ENCODE measurements at places on chromosomes 2 and 18.

DNA sequence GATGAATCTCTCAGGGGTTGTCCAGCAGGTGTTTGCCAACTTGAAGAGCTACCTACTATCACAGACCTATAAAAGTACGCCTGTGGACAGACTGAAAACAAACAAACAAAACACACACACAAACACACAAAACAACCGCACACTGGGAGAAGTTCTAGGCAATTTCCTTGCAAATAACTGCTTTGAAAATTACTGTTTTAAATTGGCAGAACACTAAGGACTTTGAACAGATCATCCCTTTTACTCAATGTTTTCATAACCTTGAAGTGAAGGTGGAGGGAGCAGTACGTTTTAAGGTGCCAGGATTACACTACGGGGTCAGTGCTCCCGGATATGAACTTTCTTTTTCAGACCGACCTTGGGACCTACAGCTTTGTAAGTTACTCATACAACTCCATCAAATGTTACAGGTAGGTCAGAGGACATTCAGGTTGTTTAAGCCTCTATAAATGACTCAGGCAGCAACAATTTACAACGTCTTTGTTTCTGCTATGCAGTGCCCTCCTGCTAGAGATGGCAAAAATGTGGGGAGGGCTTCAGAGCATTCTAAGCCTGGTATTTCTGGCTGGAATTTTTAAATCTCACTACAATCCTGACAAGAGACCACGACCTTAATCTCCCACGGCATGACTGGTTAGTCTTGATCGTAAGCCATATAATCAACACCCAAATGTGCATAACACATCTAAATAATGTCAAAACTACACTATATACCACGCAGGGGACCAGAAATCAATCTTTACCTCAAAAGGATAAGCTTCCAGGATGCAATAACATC lies 1.4 kb upstream of the SLC20A1 start:
- DNase-seq: peak; percentile 69

DNA sequence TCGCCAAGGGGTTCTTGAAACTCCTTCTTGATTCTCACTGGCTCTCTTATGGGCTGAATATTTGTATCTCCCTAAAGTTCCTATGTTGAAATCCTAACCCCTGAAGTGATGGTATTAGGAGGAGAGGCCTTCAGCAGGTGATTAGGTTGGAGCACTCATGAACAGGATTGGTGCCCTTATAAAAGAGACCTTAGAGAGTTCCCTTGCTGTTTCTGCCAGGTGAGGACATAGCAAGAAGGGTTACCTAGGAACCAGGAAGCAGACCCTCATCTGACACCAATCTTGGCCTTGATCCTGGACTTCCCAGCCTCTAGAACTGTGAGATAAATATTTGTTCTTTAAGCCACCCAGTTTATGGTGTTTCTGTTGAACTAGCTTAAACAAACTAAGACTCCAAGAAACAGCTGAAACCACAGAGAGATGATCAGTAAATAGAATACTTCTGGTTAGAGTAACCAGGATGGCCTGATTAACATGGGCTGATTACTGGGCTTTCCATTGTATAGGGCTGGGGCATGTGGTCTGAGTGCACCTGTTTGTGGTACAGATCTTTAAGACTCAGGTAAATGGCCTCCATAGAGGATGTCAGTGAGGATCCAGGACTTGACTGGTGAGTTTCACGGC lies 7.7 kb upstream of the CDC42EP3 start:
- no peak for DNase-seq

GRCh38 chr2:195322324-195322723 lies 334.7 kb upstream of the SLC39A10 start:
- DNase-seq: no peak

- DNase-seq: no peak
Observed at GRCh38 chr2:115412501-115412900, 970.1 kb downstream of the DPP10 start.

DNA sequence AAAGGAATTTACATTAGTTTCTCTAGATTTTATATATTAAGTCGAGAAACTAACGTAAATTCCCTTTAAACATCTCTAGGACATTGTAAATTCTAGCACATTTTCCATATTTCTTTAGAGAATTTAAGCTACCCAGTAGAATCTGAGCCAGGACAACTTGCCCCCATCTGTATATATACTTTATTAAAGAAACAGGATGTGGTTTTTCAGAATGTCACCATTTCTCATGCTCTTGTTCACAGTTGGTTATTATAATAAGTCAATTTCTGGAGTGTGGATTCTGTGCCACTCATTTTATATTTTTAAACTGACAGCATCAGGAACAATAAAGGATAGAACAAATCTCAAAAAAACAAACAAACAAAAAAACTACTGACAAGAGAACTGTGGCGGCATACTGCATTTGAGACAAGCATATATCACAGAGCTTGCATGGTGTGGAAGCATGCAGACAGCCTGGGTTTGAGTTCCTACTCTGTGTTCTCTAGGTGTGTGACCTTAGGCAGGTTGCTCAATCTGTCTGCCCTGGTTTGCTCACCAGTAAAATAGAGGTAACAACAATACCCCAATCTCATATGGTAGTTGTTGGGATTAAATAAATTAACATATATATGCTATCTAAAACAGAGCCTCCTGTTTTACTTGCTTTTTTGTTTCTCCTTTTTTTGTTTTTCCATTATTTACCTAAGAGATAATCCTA lies 61.4 kb upstream of the DNER start:
- DNase-seq: no peak

DNA sequence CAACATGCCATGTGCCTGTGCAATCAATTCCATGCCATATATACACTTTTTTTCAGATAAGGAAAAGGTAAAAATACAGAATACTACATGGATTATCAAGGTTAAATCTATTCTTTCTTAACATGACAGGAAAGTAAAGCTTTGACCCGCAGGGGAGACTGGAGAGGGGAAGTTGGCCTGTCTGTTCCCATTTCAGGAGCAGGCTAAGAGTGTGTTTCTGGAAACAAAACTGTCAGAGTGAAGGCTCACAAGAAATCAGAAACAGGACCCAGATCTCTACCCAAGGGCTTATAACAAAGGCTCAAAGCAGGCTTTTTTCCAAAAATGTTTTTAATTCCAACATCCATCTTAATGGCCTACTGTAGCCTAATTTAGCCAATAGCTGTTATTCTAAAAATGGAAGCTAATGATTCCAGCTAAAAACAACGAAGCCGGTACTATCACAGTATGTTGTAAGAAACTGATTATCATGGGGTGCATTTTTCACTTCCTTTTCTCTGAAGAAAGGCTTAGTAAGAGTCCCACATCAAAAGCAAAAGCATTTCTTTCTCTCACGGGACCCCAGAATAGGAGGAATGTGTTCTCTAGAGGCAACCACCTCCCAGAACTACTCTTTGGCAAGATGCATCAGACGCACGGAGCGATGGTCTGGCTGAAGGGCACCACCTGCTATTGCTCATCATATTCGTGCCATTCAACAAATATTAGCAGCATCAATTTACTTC lies 41.4 kb downstream of the FECH start:
- no peak for DNase-seq

- no peak for DNase-seq
Observed at GRCh38 chr2:131151398-131151797, 46.3 kb downstream of the PLEKHB2 start.

DNA sequence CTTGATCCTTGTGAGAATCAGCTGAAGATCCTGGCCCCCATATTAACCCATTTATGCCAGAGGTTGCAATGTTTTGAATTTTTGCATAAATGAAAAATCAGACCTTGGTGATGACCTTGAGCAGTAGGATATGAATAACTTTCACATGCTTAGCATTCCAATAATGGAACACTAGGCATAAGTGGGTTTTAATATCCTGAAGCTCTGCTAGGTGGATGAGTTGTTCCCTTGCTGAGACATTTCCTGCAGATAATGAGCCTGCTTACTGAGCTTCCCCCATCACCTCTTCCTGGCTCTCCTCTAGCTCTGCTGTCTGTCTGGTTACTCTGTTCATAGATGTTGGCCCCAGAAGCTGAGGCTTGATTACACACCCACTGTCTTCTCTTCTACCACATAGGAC lies 25.5 kb upstream of the SEC11C start:
- no peak for DNase-seq

DNA sequence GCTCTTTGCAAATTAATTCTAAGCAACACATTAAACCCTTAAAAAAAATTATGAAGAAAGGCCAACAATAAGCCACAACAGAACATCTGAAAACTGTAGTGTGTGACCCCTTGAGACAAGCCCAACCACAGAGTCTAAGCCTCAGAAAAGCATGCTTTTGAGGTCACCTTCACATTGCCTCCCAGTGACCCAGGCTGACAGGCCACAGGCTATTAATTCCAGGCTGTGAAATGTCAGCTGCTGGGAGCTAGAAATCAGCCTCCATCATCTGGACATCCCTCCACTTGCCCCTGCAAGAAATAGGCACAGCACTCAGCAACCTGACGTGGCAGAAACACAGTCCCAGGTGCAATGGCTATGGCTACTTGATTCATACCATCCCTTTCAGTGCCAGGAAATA lies 179.4 kb upstream of the ZFP36L2 start:
- no peak for DNase-seq

GRCh38 chr2:173929441-173929840 lies 35.7 kb downstream of the SP3 start:
- DNase-seq: no peak

DNA sequence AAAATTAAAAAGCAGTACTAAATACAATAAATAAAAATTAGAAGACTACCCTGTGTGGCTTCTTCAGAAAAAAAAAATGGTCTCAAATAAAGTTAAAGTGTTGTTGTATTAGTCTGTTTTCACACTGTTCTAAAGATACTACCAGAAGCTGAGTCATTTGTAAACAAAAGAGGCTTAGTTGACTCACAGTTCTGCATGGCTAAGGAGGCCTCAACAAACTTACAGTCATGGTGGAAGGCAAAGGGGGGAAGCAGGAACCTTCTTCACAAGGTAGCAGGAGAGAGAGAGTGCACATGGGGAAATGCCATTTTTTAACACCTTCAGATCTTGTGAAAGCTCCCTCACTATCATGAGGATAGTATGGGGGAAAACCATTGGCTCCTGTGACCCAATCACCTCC lies 612.8 kb downstream of the RNF144A start:
- DNase-seq: no peak

DNA sequence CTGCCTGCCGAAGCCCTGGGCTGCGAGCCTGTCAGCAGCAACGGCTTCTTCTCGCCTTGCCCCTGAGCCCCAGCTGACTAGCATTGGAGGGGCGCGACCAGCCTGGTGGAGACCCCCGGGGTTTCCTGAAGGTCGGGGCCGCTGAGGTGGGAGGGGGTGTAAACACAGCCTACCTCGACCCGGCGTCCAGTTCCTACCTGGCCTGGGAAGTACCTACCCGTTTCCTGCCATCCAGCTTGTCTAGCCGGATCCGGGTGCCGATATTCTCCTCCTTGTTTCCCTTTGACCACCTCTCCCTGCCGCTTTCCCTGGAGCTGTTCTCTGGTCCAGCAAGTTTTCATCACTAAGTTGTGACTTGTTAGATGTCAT lies 511 bp downstream of the MOB4 start:
- peak; percentile 14 for DNase-seq

- DNase-seq: no peak
Observed at GRCh38 chr2:62871506-62871905, 166.0 kb downstream of the EHBP1 start.

- peak; percentile 10 for DNase-seq
Observed at GRCh38 chr18:66749030-66749429, 145.1 kb upstream of the CDH19 start.

- DNase-seq: no peak
Observed at GRCh38 chr18:38006541-38006940, 440.9 kb upstream of the CELF4 start.

DNA sequence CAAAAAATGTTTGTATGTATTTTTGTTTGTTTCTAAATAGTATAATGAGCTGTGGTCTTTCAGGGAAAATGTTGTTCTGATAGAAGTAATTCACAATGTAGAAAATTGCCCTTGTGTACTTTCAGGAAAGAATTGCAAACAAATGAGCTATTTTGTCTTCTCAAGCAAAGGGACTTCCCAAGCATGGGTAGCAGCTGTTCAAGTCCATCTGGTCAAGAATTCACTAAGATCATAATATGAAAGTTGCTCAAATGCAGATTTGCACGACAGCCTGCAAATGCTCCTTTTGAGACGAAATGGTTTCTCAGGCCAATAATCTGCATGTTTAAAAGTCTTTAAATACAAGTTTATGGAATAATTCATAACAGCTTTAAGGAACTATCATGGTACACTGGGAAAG lies 51.9 kb upstream of the HNMT start:
- no peak for DNase-seq

GRCh38 chr2:217326238-217327022 lies 466.6 kb upstream of the TNP1 start:
- DNase-seq: no peak

DNA sequence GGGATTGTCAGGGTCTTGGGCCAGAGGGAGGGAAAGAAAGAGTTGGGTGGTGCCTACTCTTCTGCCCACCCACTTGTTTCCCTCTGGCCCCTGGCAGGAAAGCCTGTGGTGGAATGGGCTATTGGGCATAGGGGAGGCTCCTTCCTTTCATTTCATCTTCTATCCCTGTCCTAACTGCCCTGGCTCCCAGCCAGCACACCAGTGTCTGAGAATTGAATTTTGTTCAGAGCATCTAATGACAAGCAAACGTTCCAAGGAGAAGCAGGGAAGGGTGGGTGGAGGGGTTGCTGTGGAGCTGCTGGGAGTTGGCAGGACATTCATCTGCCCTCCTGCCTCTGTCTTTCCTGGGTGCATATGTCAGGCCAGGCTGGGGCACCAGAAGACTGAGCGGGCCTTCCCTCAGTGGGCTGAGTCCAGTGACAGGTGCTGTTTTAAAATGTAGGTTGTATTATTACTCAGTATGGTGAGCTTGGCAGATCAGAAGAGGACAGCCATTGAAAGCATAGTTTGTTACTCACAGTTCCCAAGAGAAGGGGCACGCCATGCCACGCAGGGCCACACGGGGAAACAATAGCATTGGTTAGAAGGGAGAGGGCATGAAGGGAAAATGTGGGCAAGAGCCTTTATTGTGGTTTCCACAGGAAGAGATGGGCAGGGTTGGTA lies 171.9 kb downstream of the ACOXL start:
- DNase-seq: no peak

- peak; percentile 5 for DNase-seq
Observed at GRCh38 chr2:68747413-68747812, 12.8 kb downstream of the ARHGAP25 start.
